ENCODE measurements at places on chromosomes 12 and 14. TPM values are rescaled to one million over a fixed set of nuclear protein-coding genes. Genes with fewer than 3 reads are reported as not detected.

CLEC9A gene
- not detected for polyA plus RNA-seq

SSTR1 gene
- polyA plus RNA-seq: 0.95 TPM

CLIP1 gene
- polyA plus RNA-seq: 17.1 TPM

FGD6 gene
- 1.4 TPM for polyA plus RNA-seq

TUBA1A gene
- 86.8 TPM for polyA plus RNA-seq

FGF6 gene
- not detected for polyA plus RNA-seq

CLEC6A gene
- not detected for polyA plus RNA-seq

GXYLT1 gene
- 2.2 TPM for polyA plus RNA-seq

ABCC9 gene
- 5.4 TPM for polyA plus RNA-seq

RERG gene
- polyA plus RNA-seq: 6.4 TPM

TOMM20L gene
- polyA plus RNA-seq: not detected

OR4K14 gene
- polyA plus RNA-seq: not detected

TAS2R14 gene
- polyA plus RNA-seq: 0.91 TPM

INSM2 gene
- polyA plus RNA-seq: not detected

GLTP gene
- polyA plus RNA-seq: 16.2 TPM

ZC2HC1C gene
- polyA plus RNA-seq: 12.1 TPM

PAPLN gene
- 2.9 TPM for polyA plus RNA-seq

TAS2R20 gene
- polyA plus RNA-seq: 0.35 TPM

SERPINA12 gene
- polyA plus RNA-seq: not detected

FAM186B gene
- polyA plus RNA-seq: 0.65 TPM

RPL36AL gene
- 361 TPM for polyA plus RNA-seq

CLEC7A gene
- polyA plus RNA-seq: 0.92 TPM

FAM181A gene
- polyA plus RNA-seq: not detected

COPZ1 gene
- 86.6 TPM for polyA plus RNA-seq

CMKLR1 gene
- 1.2 TPM for polyA plus RNA-seq

PKP2 gene
- polyA plus RNA-seq: 4.9 TPM

KERA gene
- not detected for polyA plus RNA-seq

TMEM229B gene
- 1.9 TPM for polyA plus RNA-seq

LRP10 gene
- polyA plus RNA-seq: 22.7 TPM

SLC38A4 gene
- polyA plus RNA-seq: 6.7 TPM

TBC1D30 gene
- 7.3 TPM for polyA plus RNA-seq

GSKIP gene
- 10.3 TPM for polyA plus RNA-seq

PRPH gene
- polyA plus RNA-seq: 18.7 TPM

SALL2 gene
- 11.9 TPM for polyA plus RNA-seq

CPM gene
- 4.3 TPM for polyA plus RNA-seq
